Spinal cord (tissue), 10 donors: ENCODE measurements at places on chromosomes 7 and 10.

DNA sequence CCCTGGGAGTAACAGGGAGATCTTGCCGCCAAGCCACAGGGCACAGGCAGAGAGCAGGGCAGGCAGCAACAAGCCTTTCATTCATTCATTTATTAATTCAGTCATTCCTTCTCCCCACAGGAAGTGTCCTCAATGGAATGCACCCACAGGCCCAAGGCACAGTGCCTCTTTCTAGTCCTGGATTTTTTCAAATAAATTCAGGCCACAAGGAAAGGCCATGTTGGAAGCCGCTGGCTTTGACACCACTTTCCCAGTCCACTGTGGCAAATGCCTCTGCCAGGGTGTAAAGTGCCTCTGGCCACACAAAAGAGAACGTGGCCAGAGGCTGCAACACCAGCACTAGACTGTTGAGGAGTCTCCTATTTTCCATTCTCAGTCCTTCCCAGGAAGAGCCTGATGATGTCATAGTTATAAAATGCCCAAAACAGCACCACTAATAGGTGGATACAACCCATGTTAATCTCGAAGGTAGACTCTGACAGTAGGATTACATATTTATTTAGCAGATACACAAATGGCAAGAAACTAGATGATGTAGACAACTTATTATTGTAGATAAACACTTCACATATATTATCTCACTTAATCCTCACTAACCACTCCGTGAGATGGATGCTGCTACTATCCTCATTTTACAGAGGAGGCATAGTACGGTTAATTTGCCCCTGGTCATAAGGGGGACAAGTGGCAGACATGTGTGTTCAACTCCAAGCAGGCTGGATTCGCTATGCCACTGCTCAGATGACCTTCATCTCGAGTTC lies 5.5 kb downstream of the JAZF1 start:
- no peak for DNase-seq

GRCh38 chr10:132692311-132692710 lies 93.6 kb downstream of the NKX6-2 start:
- no peak for DNase-seq

- no peak for DNase-seq
Measured at GRCh38 chr7:134419085-134419484, 39.8 kb downstream of the AKR1B1 start.

- DNase-seq, result no peak
Measured at GRCh38 chr7:151351967-151352366, 10.4 kb downstream of the NUB1 start.

DNA sequence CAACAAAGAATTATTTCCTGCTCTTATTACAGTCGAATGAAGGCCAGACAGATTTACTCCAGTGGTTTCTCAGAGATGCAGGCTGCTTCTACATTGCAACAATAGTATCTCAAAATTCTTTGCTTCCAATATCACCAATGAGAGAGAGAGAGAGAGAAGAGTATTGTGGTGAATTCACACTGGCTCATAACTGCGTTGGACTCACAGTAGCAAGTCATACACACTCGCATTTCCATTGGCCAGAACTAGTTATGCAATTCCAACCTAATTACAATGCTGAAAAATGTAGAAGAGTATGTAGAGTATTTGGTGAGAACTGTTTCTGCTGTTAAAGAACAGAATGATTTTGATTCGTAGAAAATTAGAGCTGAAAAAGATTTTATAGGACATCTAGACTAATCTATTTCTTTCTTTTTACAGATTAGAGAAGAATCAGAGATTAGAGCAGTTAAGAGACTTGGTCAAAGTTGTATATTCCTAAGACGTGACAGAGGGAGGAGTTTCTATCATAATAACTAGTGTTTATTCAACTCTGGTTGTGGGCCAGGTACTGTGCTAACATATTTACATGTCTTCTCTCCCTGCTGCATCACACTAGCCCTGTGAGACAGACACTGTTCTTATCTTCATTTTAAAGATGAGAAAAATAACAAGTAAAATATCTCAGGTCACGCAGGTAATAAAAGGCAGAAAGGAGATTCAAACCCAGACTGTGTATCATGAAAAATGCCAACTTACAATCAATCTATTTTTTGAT lies 34.6 kb upstream of the PDK4 start:
- no peak for DNase-seq

DNA sequence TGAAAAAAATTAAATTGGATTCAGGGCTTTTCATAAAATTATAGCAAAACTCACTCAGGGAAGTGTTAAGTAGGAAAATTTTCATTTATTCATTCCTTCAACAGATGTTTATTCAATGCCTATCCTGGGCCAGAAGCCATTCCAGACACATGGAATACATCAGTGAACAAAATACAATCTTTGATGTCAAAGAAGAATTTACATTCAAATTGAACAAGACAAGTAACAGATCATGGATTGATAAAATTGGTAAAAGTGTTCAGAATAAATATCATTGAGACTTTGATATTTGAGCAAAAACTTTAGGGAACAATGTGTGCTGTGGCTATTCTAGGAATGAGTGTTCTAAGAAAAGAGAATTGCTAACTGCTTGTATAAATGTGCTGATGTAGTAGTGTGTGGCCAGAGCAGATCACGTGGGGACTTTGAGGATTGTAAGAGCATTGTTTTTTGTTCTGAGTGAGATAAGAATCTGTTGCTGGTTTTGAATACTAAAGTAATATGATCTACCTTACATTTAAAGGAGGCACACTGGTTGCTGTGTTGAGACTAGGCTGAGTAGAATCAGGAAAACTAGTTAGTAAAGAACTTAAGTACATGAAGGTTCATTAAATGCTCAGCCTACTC lies 957.2 kb downstream of the PCDH15 start:
- no peak for DNase-seq

GRCh38 chr10:5434017-5434753 lies 21.8 kb downstream of the NET1 start:
- no peak for DNase-seq

GRCh38 chr10:60073781-60074656 lies 167.7 kb upstream of the CCDC6 start:
- DNase-seq, result no peak

- DNase-seq, result no peak
Measured at GRCh38 chr10:119853574-119853973, 19.1 kb downstream of the MCMBP start.

- no peak for DNase-seq
Measured at GRCh38 chr10:24465891-24466818, 257.2 kb downstream of the KIAA1217 start.

DNA sequence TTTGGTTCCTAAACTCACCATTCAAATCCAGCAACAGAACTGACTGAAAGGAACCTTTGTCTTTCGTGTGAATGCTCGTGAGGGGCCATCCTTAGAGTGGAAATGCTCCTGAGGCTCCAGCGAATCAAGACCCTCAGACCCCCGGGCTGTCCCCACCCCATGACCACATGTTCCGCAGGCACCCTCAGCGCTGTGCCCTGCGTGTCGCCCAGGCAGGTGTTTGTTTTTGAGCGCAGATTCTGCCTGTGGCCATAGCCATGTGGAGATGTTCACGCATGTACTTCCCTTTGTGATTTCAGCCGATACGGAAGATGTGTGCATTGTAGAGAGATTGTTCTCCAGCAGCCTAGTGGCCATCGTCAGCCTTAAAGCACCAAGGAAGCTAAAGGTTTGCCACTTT lies 24.2 kb downstream of the WIPI2 start:
- no peak for DNase-seq

GRCh38 chr10:83987216-83987615 lies 152.1 kb upstream of the GHITM start:
- no peak for DNase-seq

GRCh38 chr7:80661729-80662128 lies 23.3 kb downstream of the CD36 start:
- no peak for DNase-seq

GRCh38 chr7:40283391-40283790 lies 148.6 kb downstream of the SUGCT start:
- no peak for DNase-seq

- no peak for DNase-seq
Measured at GRCh38 chr7:26156451-26157420, 4.7 kb downstream of the NFE2L3 start.

DNA sequence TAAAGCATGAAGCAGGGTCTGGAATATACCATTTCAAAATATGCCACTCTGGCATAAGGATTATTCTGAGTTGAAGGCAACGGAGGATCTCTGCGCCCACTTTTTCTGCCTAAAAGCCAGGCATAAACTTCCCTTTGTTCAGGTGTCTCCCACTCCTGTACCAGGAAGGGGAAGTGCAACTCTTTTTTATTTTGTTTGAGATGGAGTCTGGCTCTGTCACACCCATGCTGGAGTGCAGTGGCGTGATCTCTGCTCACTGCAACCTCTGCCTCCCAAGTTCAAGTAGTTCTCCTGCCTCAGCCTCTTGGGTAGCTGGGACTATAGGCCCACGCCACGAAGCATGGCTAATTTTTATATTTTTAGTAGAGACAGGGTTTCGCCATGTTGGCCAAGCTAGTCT lies 18.2 kb downstream of the SVIL start:
- DNase-seq, result no peak

- no peak for DNase-seq
Measured at GRCh38 chr7:127417346-127417745, 24.8 kb upstream of the ZNF800 start.

GRCh38 chr7:3957472-3958108 lies 656.5 kb downstream of the SDK1 start:
- DNase-seq, result peak; percentile 6

GRCh38 chr7:108589874-108590273 lies 20.2 kb downstream of the DNAJB9 start:
- no peak for DNase-seq

GRCh38 chr7:126843336-126843735 lies 409.4 kb downstream of the GRM8 start:
- no peak for DNase-seq

DNA sequence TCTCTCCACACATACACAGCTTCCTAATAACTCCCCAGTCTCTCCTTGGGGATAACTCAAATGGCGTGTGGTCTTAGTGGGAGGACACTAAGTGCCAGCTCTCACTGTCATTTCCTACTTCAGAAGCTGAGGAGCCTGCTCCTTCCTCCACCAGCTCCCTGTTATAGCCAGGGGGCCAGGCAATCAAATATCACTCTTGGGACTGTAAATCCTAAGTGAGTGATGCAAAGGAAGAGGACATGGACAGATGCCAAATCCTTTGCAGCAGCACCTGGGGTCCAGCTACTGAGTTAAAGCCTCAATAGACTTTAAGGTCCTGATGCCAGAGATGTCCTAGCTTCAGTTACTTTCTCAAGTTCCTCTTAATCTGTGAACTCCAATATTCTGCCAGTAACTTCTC lies 34.1 kb downstream of the SEM1 start:
- no peak for DNase-seq

GRCh38 chr10:22766693-22767092 lies 52.3 kb upstream of the PIP4K2A start:
- DNase-seq, result no peak

GRCh38 chr7:19404912-19405329 lies 259.7 kb upstream of the FERD3L start:
- DNase-seq, result no peak

DNA sequence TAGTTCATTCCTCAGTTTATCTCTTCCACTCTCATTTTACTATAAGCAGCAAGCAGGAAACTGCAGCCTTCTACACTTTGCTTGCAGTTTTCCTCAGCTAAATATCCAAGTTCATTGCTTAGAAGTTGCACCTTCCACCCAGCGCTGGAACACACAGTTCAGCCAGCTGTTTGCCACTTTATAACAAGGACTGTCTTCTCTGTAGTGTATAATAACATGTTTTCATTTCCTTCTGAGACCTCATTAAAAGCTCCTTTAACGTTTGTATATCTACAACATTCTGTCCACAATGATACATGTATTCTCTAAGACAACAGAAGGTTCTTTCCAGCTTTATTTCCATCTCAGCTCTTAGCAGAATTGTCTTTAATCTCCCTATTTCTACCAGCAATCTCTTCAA lies 74.1 kb downstream of the GNAI1 start:
- DNase-seq, result no peak

GRCh38 chr10:69331161-69331560 lies 52.9 kb downstream of the HK1 start:
- no peak for DNase-seq

DNA sequence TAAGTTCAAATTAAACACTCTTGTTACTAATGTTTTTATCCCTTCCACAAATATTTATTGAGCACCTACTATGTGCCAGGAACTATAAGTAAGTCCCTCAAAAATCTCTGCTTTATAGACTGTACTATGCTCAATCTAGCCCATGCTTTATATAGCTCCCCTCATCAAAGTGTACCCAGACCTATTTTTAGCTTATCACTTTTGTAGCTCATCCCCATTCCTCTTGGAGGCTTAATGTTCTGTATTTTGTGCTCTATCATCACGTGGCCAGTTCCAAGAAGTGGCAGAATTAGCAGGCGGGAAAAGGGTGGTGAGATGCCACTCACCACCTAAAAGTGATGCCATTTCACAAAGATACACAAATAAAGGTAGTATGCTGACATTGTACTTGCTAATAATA lies 138.1 kb upstream of the BET1 start:
- DNase-seq, result no peak

- DNase-seq, result no peak
Measured at GRCh38 chr7:102417105-102417504, 16.3 kb upstream of the ORAI2 start.

GRCh38 chr10:8133146-8133545 lies 78.7 kb downstream of the GATA3 start:
- DNase-seq, result no peak

DNA sequence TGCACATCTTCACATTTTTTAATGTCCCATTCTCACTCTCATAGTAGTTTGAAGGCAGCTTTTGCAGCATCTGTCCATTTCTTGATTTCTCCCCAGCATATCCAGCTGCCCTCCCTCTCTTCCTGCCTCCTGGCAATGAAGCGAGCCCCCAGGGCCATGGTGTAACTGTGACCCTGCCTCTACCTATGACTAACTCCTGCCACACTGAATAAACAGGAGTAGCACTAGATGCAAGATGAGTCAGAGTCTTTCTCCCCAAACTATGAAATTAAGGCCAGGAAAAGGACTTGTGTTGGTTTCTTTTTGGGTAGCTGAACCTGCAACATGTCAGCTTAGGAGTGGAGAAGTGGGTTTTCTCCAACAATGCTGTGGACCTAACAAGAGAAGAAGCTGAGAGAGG lies 329.0 kb downstream of the RNLS start:
- no peak for DNase-seq

GRCh38 chr10:79055892-79056291 lies 12.9 kb upstream of the ZMIZ1 start:
- DNase-seq, result no peak

DNA sequence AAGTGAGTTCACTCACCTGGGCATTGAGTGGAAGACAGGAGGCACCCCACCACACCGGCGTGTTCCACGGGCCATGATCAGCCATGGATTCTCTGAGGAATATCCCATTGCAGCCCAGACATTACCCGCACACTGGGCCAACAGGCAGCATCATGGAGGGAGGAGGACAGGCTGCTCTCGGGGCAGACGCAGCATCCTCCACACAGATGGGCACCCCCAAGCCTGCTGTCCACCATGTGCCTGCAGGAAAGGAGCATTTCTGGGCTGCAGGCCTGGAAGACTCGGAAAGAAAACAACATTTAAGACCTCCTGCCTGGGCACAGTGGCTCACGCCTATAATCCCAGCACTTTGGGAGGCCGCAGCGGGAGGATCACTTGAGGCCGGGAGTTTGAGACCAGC lies 71.0 kb upstream of the SH2B2 start:
- DNase-seq, result no peak

- DNase-seq, result no peak
Measured at GRCh38 chr7:116298576-116298975, 88.2 kb downstream of the TES start.
